ENCODE measurements at places on chromosomes 1 and 21. TPM values are rescaled to one million over a fixed set of nuclear protein-coding genes. Genes with fewer than 3 reads are reported as not detected.

GRCh38 chr1:73998348-73998959 lies 199.5 kb downstream of the LRRIQ3 start:
- DNase-seq: no peak

Gene KRTAP19-1
- total RNA-seq: not detected

Gene HIVEP3
- total RNA-seq: 9.5 TPM

DNA sequence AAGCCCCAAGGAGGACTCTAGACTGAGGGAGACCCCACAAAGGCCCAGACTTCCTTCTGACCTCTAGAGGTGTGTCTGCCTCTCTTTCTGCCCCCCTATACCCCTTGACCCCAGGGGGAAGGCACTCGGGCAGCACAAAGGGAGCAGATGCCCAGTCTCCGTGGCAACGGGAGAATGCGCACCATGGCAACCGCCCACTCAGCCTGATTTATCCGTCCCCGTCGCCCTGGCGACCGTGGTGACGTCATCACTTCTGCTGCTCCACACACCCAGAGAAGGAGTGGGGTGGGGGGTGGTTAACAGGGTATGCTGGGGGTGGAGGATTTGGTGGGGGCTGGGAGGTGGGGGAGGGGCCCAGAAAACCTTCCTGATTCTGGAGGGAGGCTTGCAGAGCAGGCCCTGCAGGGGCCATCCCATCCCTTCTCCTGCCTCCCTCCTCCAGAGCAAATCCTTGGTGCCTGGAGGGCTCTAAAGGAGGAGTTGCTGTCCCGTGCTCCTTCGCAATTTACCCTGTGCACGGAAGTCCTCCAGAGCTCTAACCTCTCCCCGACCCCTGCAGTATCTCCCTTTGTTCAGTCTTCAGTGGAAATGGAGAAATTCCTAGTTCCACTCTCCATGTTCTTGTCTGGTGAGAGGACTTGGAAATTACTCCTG lies 6.3 kb downstream of the CELF3 start:
- no peak for DNase-seq

Gene CATSPERE
- total RNA-seq: 2.5 TPM

GRCh38 chr1:152543820-152544219 lies 22.8 kb downstream of the LCE3E start:
- no peak for DNase-seq

Gene SLAMF7
- total RNA-seq: 44.5 TPM

Gene WNT9A
- total RNA-seq: 0.54 TPM

Gene CNTN2
- 0.06 TPM for total RNA-seq

GRCh38 chr1:208068407-208068806 lies 157.5 kb upstream of the CD34 start:
- DNase-seq: no peak

DNA sequence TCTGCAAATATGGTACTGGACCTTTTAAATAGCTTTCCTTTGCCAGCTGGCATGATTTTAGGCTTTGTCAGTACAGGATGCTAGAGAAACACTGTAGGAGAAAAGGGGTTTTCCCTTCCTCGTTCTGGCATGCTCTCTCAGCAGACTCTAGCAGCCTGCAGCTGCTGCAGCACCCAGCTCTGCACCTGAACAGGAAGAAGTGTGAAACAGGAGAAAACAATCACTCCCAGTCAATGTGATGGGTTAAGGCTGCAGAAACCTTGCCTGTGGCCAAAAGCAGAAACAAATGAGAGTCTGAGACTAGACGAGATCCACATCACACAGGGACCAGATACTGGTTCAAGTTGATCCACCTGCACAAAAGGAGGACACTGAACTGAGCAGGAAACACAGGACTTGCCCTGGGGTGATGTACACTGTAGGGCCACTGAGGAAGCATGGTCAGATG lies 21.2 kb downstream of the OVGP1 start:
- DNase-seq: peak; percentile 83

DNA sequence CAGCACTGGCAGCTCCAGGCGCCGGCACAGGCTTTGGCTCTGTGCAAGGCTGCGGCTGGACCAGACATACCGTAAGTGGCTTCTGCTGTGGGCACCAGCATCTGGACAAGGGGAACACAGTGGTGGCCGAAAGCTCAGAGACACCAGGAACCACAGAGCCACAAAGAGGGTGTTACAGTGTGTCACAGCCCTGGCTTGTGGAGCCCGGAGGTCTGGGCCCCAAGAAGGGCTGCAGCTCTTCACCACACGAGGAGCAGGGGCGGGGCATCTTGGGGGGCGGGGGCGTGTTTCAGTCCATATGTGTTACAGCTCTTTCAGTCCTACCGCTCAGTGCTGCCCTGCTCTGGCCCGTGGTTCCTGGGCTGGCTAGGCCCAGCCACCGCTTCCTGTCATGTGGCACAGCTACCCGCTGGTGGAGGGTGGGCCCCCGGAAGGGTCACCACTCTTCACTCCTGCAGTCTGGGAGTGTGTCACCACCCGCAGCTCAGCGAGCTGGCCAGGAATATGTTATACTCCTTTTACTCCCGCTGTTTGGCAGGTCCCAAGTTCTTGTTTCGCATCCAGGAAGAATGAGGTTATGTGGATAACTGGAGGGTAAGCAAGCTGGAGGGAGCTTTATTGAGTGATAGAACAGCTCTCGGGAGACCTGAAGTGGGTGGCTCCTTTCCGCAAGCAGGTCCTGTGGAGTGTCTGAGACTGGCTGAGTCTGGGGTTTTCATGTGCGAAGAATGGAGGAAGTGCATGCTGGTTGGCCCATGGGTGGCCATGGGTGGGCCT lies 3.3 kb upstream of the LSM10 start:
- peak; percentile 94 for DNase-seq

- no peak for DNase-seq
Observed at GRCh38 chr1:176118985-176119384, 88.1 kb downstream of the COP1 start.

DNA sequence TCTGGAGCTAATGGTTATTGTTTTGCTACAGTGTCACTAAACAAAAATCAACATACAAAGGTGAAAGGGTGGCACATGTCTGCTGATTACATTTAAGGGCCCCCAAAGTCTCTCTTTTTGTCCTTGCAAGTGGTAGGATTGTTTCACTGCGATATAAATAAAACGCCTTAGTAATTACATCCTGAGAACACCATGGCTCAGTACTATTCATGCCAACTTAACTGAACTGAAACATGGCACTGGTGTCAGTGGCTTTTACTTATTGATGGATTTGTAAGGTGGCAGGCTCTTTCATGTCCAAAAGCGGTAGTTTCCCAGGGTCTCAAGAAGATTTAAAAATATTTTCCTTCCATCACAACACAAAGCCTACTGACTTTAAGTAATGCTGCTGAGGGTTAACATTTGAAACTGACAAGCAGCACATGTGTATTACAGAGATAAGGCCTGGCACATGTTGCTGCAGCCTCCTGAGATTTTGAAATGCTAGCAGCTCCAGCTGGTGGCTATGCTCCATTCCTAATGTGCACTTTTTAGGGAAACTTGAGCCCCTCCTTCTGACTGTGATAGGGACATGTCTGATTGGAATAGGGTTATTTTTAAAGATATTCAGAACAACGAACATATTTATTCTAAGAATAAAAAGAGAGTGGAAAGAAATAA lies 86.8 kb downstream of the ATP1B1 start:
- no peak for DNase-seq

Gene TSSK3
- 5.1 TPM for total RNA-seq

DNA sequence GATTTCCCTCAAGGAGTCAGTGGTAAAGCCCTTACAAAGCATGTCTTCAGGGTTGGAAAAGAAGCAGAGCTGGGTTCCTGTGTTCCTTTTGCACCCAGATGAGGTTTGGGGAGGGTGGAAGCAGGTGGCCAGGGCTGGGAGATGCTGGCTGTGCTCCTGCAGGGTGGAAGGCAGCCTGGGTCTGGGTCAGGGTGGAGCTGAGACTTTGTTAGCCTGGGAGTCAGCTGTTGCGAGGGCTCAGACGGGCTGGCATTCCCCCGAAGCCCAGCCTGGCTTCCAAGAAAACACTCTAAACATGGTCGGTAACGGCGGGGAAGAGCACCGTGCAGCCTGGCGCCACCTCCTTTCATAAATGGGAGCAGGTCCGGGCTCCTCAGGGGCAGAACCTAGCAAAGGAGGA lies 43.7 kb upstream of the EPS8L3 start:
- no peak for DNase-seq

- no peak for DNase-seq
Observed at GRCh38 chr1:208637181-208637580, 393.0 kb upstream of the PLXNA2 start.

DNA sequence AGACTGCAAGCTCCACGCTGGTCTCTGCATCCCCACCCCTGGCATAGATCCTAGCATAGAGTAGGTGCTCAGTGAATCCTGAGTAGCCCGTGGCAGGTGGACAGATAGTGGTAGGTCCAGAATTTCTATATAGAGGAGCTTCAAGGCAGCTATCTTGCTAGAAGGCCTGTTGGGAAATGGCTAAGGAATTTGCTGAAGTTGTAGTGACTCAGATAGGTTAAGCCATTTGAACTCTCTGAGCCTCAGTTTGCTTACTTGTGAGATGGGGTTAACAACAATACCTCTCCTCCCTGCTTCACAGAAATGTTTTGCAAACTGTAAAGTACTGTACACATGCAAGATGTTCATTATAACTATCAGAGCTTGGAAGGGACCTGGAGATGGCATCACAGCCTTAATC lies 23.4 kb upstream of the EPHB2 start:
- no peak for DNase-seq

Measured in spleen (tissue), 13 donors.